Left forelimb (tissue), 1 donor: ENCODE measurements at places on chromosomes 6 and 20.
A peak's percentile ranks its signal among the peaks of the same experiment; 100 is the strongest.

- DNase-seq: no peak
These were observed 80.2 kb downstream of the PLCB4 start for GRCh38 chr20:9149087-9149486.

DNA sequence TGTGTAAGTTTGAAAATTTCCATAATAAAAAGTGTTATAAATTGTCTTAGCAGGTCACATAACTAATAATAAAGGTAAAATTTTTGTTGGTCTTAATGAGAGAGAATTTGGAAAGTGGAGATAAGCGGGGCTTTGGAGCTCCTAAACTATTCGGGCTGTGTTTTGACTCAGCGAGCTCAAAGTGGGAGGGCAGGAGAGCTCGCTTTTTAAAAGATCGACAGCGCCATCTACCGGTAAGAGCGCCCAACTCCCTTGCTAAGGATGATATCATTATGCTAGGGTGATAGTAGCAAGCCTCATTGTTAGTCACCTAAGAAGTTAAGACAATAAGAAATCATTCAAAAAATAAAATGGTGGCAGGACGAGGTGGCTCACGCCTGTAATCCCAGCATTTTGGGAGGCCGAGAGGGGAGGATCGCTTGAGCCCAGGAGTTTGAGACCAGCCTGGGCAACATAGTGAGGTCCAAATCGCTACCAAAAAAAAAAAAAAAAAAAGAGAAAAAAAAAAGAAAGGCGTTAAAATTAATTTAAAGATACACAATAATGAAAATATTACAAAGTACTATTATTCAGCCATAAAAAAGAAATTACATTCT, 24.8 kb downstream of the C6orf15 start:
- DNase-seq: peak; percentile 85

GRCh38 chr20:8055096-8055495, 35.5 kb upstream of the TMX4 start:
- no peak for DNase-seq

GRCh38 chr20:38579219-38579910, 1.6 kb upstream of the ADIG start:
- DNase-seq: no peak

DNA sequence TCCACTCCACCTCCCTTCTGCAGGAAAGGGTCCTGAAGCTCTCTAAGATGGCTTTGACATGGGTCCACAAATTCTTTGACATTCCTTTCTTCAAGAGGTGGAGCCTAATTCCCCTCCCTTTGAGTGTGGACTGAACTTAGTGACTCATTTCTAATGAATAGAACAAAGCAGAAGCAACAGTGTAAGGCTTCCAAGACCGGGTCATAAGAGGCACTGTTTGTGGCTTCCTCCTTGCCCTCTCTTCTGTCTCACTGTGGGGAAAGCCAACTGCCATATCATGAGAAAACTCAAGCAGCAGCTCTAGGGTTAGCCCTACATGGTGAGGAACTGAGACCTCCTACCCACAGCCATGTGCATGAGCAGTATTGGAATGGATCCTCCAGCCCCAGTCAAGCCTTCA, 5.9 kb upstream of the CDK5RAP1 start:
- no peak for DNase-seq

DNA sequence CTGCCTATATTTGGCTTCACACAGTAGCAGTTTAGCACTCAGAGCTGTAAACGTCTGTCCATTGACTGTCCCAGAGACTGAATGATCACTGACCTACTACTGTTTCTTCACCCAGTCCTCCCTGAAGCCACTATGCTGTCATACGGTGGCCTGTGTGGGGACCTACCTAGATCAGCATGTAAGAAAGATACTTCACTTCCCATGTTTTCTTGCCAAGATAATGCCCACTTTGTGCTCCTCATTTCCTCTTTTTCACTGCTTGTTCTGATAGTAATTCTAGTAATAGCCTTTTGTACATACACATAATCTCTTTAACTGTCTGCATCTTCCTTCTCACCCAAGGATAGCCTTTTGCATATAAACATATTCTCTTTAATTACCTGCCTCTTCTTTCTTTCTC, 109.9 kb upstream of the TIAM2 start:
- no peak for DNase-seq

DNA sequence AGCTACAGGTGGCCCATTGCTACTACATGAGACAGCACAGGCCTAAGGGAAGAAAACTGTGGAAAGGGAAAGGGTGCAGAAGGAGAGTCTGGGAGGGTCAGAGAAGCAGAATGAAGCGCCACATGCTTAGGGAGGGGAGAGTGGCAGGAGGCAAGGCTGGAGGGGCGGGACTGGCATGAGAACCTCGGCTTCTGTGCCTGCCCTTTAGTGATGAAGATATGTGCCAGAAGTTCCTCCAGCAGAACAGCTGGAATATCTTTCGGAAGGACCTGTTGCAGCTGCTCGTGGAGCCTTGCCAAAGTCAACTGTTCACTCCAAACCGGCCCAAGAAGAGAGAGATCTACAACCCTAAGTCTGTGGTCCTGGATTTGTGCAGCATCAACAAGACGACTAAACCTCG, 61.8 kb downstream of the CNBD2 start:
- peak; percentile 73 for DNase-seq

DNA sequence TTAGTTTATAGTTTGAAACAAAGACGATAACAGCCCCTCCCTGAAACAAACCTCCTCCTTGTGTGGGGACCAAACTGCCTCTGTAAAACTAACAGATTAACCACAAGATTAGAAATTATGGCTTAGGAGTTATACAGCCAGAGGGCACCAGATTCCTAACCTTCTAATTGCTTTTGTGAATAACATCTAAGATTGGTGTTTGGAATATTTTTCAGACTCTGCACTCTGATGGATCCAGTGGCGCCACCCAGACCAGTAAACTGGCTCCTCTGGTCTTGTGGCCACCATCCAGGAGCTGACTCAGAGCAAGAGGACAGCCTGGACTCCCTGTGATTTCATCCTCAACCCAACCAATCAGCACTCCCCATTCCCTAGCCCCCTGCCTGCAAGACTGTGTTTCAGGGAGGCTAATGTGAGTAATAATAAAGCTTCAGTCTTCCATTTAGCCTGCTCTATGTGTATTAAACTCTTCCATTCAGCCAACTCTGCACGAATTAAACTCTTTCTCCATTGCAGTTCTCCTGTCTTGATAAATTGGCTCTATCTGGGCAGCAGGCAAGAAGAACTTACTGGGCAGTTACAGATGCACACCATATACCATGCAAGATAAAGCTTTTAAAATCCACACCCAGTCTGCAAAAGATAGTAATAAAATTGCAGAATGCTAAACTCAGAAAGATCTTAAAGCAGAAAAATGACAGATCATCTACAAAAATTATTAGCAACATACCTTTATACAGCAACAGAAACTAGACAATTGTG, 58.5 kb upstream of the SLC22A16 start:
- no peak for DNase-seq

DNA sequence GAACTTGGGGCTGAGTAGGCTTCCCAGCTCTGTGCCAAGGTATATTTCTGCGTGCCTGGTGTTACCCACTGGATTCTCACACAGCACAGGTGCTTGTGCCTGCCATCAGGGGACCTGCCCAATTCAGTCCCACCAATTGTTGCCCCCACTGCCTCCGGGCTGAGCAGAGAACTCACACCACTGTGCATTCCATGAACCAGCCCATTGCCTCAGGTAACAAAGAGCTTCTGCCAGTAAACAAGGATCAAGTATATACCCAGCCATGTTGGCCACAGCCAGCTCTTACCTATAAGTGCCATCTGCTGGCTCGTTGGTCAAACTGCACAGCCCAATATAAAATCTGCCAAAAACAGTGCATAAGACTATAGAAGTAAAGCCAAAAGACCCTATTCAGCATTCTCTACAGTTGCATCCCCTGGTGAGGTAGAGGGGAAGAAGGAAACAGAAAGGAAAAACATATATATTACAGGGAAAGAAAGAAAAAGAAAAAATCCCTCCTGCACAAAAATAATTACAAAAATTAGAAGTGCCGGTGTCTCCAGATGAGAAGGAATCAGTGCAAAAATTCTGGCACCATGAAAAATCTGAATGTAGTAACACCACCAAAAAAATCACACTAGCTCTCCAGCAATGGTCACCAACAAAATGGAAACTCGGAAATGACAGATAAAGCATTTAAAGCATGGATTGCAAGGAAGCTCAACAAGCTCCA, 241.4 kb downstream of the IBTK start:
- no peak for DNase-seq

- no peak for DNase-seq
These were observed 3.6 kb downstream of the GHRH start for GRCh38 chr20:37257988-37258387.

DNA sequence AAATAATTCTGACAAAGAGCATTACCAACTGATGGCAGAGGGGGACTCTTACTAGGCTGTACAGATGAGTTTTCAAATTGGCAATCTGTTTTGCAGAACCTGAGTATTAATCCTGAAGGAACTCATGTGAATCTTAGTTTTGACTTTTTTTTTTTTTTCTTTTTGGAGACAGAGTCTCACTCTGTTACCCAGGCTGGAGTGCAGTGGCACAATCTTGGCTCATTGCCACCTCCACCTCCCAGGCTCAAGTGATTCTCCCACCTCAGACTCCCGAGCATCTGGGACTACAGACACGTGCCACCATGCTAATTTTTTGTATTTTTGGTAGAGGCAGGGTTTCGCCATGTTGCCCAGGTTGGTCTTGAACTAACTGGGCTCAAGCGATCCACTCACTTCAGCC, 49.3 kb downstream of the KCTD20 start:
- no peak for DNase-seq

GRCh38 chr20:23149623-23150279, 63.6 kb upstream of the CD93 start:
- peak; percentile 26 for DNase-seq

- DNase-seq: no peak
These were observed 187.6 kb upstream of the QKI start for GRCh38 chr6:163226836-163227485.

DNA sequence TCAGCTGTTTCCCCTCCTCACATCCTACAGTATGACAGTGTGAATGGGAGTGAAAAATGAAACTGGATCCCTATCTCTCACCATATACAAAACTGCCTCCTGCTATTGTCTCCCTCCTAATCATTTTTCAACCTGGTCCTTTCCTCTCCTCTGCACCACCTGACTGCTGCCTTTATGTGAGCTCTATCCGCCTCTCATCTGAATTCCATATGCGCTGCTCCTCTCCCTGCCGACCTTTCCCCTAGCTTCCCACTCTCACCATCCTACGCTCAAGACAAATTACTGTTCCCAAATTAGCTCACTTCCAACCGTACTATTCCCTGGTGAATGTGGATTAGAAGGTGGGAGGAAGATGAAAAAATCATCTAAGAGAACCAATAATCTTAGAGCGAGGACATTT, 148.4 kb upstream of the FBXL4 start:
- no peak for DNase-seq
